ENCODE measurements at places on chromosomes 2 and 18. TPM values are rescaled to one million over a fixed set of nuclear protein-coding genes. Genes with fewer than 3 reads are reported as not detected.

The DNAH7 gene
- 16.5 TPM for total RNA-seq

The NEUROD1 gene
- 3.3 TPM for total RNA-seq

The KIF1A gene
- total RNA-seq = 219 TPM

The AGXT gene
- not detected for total RNA-seq

The ATRAID gene
- 43.7 TPM for total RNA-seq

The IL36RN gene
- not detected for total RNA-seq

The DLX1 gene
- 21.4 TPM for total RNA-seq

The ANXA4 gene
- total RNA-seq = 3.4 TPM

The ARL5A gene
- 87.7 TPM for total RNA-seq

- no peak for DNase-seq
Measured at GRCh38 chr2:54803783-54804751, 80.6 kb downstream of the EML6 start.

- peak; percentile 26 for DNase-seq
Measured at GRCh38 chr18:3526421-3527354, 76.7 kb downstream of the TGIF1 start.

DNA sequence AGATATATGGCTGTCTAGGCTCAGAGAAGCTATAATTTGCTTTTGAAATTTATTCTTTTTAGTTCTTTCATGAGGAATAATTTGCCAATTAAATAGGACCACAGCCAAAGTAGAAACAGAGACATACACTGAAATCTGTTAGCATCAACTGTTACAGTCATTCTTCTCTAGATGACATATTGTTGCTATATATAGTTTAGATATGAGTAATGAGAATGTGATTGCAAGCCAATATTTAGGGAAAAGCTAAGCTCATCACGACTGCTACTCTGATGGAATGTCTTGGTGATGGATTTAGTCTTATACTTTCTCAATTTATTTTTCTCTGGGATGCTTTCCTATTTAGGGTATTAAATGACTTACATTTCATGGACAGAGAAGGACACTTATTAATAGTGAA lies 259.1 kb downstream of the LNPK start:
- no peak for DNase-seq

GRCh38 chr18:3500016-3500415 lies 50.0 kb downstream of the TGIF1 start:
- DNase-seq = no peak

- DNase-seq = no peak
Measured at GRCh38 chr2:135951041-135951583, 34.3 kb downstream of the DARS1 start.

- DNase-seq = no peak
Measured at GRCh38 chr2:64479259-64480117, 25.5 kb downstream of the LGALSL start.

DNA sequence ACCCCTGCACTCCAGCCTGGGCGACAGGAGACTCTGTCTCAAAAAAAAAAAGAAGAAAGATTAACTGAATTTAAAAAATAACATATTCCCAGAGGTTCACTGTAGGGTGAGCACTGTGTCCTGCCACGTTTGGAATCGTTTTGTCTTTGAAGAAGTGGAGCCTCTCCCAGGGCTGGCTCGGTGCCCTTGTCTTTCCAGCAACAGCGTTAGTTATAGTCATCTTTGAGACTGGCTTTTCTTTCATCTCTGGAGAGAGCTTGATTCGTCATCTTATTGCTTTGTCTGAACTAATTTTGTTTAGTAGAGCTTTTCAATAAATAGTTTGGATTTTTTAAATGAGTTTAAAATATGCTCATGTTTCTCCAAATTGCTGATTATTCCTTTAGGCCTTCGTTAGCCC lies 50.5 kb downstream of the IMPA2 start:
- DNase-seq = no peak

DNA sequence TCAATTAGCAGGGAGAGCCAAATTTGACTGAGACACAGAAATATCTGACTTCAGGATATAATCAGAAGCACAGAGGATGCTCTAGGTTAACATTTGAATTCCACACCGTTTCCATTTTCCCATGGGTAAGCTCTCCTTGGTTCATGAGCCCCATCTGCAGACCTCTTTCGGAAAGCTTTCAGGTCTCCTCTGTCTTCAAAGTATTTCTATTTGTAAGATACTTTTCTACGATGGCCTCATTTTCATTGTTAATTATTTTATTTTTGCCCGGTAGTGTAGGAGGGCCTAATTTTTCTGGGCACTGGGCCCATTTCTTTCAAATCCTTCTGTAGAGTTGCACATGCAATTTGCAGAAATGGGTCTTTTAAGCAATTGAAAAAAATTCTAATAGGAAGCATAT lies 53.8 kb downstream of the LRPPRC start:
- no peak for DNase-seq

DNA sequence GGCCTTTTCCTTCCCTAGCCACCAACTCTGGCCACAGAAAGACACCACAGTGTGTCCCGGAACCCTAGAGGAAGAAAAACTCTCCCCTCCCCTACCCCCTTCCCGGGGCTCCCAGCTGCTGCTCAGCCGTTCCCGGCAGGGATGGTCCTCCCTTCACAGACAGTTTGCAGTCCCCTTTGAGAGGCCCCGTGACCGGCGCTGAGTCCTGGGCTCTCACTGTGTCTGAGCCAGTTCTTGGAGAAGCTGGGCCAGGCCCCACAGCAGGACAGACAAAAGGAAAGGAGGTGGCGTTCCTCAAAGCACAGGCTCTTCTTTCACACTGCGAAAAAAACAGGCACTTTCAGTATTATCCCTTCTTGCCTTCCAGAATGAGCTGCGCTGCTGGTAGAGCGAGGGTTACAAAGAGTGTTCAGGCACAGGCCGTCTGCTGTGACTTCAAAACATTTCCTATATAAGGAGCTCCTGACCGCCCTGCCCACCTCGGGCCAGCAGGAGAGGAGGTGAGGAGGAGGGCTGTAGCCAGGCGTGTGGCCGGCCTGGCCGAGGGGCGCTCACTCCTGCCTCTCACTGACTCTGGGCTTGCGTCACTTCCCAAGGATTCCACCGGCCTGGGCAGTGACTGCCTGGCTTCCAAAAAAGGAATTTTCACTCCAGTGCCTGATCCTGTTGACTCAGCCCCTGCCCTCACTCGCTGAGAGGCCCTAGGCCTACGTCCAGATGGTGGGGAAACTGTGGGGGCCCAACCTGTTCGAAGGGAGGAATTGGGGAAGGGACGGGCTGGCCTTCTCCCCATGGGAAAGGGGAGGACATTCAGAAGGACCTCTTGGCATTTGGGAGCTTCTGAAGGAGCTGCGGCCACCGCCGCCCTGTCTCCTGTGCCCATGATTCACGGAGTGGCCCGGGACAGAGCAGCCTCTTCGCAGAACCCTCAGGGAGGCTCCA lies 24.9 kb downstream of the CIDEA start:
- no peak for DNase-seq

DNA sequence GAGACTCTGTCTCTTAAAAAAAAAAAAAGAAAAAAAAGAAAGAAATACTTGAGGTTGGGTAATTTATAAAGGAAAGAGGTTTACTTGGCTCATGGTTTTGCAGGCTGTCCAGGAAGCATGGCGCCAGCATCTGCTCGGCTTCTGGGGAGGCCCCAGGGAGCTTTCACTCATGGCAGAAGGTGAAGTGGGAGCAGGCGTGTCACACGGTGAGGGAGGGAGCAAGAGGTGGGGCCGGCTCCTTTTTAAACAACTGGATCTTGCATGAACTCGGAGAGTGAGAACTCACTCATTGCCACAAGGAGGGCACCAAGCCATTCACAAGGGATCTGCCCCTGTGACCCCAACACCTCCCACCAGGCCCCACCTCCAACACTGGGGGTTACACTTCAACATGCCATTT lies 30.6 kb downstream of the CYP26B1 start:
- no peak for DNase-seq

- DNase-seq = no peak
Measured at GRCh38 chr2:53510401-53510800, 257.2 kb upstream of the CHAC2 start.

DNA sequence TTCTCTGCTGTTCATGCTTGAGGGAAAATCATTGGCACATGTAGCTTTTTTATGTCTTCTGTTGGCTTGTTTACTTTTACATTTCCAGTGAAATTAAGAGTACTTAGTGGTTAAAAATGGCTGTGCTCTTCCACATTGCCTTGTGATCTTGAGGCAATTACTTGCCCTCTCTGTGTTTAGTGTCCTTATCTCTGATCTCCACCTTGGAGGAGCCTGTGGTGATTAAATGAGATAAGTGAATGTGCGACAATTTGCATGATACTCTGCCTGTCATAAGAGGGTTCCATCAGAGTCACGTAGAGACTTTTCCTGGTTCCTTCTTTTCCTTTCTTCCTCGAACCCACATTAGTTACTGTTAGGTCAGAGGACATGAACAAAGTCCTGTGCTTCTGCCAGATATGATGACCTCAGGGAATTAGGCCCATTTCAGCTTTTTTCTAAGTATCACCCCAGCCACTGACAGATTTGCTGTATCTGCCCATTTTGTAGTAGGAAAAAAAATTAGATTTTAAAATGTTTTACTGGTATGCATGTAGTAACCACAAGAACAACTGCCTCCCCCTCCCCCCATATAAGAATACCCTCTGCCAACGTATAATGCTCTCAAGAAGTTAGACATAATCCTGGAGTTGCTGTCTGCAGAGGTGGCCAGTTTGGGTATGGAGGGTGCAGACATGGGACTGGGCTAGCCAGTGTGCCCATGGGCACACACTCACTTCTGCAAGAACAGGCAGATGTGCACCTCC lies 51.9 kb downstream of the TET3 start:
- DNase-seq = no peak

DNA sequence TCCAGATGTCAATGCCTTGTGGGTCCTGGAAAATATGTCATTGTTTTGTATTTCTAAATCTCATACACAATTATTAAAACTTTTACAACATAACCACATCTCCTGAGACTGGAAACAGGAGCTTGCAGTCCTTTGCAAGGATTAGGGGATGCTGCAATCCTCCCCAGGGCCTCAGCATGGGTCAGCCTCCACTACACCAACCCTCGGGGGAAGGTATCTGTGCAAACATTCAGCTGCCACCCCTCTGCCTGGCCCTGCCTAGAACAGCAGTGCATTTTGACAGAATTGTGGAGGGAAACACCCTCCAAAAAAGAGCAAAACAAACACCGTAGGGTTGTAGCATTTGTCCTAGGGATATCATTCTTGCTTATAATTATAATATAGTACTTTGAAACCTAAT lies 4.2 kb upstream of the UPP2 start:
- DNase-seq = no peak

DNA sequence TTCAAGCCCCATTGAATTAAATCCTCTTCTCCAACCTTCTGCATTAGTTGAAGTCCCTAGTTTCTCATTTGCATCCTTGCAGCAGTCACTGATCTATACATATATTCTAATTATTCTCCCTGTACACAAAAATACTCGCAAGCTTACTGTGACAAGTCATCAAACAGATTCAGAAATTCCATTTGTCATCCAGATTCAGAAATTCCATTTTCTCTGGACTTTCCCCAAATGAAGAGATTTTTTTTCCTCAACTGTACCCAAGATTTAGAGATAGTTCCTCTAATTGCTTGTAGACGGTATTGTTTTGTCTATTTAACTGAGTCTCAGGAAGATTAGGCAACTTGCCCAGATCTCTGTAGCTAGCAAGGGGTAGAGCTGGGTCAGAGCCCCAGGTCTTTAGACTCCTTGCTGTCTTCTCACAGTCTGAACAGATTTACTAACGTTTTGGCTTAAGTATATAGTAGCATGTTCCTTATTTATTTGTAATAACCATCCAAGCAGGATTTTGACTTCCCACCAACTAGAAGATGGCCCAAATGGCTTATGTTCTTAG lies 34.2 kb downstream of the RAB12 start:
- DNase-seq = no peak

- DNase-seq = no peak
Measured at GRCh38 chr2:172072706-172073105, 12.6 kb upstream of the DLX1 start.

- DNase-seq = no peak
Measured at GRCh38 chr2:67579216-67579615, 182.1 kb downstream of the ETAA1 start.

GRCh38 chr2:143957321-143957720 lies 562.6 kb downstream of the ZEB2 start:
- no peak for DNase-seq
